ENCODE measurements at places on chromosomes 1 and 21.

GRCh38 chr21:36079010-36079649 is 9.3 kb downstream of the CBR1 start:
- DNase-seq = no peak

GRCh38 chr1:6208723-6209660 is 3.1 kb downstream of the RNF207 start:
- DNase-seq = no peak

DNA sequence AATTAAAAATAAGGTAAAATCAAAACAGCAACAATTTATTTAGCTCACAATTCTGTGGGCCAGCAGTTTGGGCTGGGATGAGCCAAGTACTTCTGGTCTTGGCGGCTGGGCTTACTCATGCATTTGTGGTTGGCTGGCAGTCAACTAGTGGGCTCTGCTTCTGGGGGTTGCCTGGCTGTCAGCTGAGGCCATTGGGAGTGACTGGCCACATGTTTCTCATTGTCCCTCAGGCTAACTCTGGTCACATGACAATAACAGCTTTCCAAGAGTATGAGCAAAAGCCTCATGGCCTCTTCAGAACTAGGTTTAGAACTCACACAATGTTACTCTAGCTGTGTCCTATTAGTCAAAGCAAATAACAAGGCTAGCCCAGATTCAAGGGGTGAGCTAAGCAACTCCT is 15.6 kb upstream of the CHIA start:
- DNase-seq = peak; percentile 60

GRCh38 chr1:30735124-30735523 is 11.7 kb upstream of the MATN1 start:
- no peak for DNase-seq

- no peak for DNase-seq
These were observed 269.8 kb downstream of the S1PR1 start for GRCh38 chr1:101506541-101507164.
